Right forelimb (tissue), 1 donor: ENCODE measurements at places on chromosomes 1 and 21.

- no peak for DNase-seq
Observed at GRCh38 chr1:182656842-182657397, 27.5 kb downstream of the RGS8 start.

DNA sequence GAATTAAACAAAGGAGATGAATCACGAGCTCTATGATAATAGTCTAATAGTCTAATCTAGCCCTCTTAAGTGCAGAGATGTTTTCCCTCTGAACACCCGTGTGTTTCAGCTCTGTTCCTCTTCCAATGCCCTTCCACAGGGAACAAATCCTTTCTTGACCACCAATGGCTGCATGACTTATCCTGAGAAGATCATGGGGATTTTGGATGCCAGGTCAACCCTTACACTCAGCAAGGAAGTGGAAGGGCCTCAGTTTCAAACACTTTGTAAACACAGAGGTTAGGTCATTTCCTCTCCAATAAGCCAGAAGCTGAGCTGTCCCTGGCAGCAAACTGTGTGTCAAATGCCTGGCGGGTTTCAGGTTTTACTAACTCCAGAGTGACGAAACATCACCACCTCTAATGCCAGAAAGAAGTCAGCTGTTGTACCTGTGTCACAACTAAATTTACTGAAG lies 200.0 kb downstream of the GABPA start:
- DNase-seq = no peak

DNA sequence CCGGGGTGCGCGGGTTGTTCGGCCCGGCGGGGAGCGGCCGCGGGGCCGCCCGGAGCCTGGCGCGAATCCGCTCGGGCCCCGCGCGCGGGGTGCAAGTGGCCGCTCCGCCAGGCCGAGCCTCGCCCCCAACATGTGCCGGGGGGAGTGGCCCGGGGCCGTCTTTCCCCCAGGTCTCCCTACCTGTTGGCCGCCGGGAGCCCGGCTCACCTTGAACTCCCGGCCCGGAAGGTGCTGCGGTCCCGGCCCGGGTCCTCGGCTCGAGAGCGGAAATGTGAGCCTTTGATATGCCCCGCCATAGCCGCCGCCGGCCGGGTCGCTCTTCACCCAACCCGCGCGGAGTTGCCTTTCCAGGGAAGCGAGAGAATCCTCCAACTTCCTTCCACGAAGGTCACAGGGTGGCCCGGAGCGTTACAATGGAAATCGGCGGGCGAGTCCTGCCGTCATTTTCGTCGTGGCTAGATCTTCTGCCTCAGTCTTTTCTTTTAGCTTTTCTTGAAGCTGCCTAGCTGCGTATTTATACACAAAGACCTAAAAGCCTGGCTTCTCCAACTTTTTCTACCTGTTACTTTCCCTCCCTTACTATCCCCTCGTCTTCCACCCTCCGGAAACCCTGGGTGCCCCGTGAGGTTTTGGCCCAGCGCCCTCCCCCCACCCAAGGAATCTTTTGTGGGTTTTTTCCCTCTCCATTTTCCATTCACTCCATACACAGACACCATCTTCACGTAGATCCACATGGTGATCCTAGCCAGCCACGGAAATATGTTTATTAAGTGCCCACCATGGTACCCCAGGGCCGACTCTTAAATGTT lies 867 bp downstream of the PTGFRN start:
- peak; percentile 66 for DNase-seq

GRCh38 chr1:232899839-232900238 lies 50.6 kb upstream of the NTPCR start:
- no peak for DNase-seq

GRCh38 chr1:167088746-167089417 lies 1.3 kb downstream of the GPA33 start:
- no peak for DNase-seq

- DNase-seq = no peak
Observed at GRCh38 chr21:40047211-40047610, 180.0 kb downstream of the PCP4 start.

- DNase-seq = no peak
Observed at GRCh38 chr1:14539953-14540563, 58.4 kb upstream of the KAZN start.

DNA sequence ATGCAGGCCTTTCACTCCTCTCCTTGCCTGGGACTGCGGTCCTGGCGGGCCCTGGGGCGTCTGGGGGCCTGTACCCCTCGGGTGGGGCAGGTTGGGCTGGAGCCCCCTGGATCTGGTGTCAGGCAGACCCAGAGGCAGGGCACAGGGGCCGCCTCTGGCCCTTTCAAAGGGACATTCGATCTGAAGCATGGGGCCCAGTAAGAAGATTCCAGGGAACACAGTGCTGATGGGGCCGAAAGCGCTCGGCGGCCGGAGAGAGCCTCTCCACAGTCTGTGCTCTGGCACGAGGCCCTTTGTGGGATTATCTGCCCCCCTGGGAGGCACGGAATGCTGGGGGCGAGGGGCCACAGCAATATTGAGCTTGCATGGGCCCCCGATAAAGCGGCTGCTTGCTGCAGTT lies 15.2 kb downstream of the PRDM16 start:
- no peak for DNase-seq

DNA sequence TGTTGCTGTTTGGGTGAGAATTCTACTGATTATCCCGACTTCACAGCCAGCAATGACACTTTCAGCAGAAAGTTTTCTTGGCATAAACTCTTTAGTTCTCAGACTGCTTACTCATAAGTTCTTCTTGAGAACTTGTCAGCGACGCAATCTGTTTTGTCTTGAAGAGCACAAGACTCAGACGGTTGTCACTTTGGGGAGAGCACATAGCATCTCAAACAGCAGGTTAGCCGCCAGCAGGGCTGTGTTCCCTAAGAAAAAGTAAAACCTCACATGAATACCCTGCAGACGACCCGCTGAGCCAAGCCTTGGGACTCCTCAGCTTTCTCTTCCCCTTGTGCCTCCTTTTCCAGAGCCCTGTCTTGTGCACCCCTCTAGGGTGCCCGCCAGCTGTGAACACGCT lies 11.4 kb downstream of the AGMAT start:
- DNase-seq = no peak

- no peak for DNase-seq
Observed at GRCh38 chr1:68206848-68207689, 25.3 kb downstream of the WLS start.

- no peak for DNase-seq
Observed at GRCh38 chr1:188652678-188653077, 1823.9 kb downstream of the PLA2G4A start.

DNA sequence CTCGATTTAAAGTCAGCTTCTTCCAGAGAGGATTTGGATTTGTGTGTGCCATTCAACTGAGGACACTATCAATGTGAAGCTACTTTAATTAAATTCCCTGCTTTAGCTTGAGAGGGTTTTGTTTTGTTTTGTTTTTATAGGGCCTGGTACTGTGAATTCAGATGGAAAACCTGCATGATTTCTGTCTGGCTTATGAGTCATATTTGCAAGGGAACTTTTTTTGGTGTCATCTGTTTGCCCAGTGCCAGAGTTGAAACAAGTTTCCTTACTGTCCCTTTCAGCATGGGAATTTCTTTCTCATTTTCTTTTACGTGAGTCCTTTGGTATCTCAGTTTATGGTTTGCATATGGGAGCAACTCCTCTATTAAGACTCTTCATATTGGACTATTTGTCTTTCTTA lies 194.6 kb downstream of the GREM2 start:
- no peak for DNase-seq

DNA sequence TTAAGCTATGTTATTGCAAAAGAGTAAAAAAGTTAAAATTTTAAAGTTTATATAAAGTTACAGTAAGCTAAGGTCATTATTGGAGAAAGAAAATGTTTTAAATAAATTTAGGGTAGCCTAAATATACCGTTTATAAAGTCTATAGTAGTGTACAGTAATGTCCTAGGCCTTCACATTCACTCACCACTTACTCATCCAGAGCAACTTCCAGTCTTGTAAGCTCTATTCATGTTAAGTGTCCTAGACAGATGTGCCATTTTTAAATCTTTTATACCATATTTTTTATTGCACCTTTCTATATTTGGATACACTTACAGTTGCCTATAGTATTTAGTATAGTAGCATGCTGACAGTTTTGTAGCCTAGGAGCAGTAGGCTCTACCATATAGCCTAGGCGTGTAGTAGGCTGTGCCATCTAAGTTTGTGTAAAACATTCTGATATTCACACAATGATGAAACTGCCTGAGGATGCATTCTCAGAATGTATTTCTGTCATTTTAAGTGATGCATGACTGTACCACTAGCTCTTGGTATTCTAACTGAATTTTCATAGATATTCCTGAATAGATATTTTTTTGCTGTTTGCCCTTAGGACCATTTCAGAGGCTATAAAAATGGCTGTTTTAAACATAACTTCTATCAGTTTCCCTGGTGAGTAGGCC lies 26.8 kb downstream of the PPP2R5A start:
- no peak for DNase-seq

DNA sequence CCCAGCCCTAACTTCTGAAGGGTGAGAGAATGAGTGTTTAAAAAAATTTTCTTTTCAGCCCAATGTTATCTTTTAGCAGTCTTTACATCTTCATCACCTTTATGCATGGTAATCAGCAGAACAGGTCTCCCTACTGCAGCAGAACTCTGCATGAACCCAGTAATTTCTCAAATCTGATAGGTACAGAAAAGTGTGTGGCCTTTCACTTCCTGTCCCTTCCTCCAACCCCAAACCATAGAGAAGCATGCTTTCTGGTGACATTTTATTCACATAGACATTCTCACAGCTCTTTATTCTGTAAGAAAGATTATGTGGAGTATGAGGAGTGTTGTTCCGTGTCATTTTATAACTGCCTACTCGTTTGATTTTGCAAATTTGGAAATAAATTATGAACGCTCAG lies 68.6 kb downstream of the RPAP2 start:
- DNase-seq = no peak

DNA sequence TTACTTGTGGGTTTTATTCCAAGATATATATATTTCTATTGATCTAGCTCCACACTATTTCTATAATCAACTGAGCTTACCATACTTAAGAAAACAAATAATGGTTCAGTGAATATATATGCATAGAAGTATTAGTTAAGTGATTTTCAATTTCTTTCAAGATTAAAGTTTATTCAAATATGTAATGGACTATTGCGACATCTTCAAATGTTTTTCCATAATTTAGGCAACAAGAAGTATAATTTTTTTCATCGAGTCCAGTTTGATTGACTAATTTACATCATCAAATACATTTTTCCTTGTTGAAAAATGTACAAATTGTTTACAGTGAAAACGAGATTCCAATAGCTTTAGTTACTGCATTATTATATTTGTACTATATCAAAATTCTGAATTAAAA lies 528.6 kb downstream of the PTPRC start:
- no peak for DNase-seq

DNA sequence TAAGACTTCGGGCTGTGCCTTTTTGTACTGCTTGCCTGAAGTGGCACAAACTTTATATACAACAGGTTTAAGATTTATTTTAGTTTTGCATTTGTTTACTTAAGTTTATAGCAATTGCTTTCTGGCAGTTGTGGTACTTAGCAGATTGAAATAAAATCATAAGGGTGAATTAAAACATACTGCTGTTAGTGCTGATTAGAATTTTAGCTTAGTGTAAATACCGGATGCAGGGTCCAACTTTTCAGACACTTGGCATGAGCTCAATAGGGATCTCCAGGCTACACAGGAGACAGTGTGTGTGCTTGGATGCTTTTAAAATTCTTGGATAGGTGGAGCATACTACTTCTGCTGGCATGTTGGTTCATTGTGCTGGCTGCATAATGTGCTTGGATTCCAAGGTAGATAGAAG lies 159.6 kb downstream of the NFIA start:
- DNase-seq = no peak

DNA sequence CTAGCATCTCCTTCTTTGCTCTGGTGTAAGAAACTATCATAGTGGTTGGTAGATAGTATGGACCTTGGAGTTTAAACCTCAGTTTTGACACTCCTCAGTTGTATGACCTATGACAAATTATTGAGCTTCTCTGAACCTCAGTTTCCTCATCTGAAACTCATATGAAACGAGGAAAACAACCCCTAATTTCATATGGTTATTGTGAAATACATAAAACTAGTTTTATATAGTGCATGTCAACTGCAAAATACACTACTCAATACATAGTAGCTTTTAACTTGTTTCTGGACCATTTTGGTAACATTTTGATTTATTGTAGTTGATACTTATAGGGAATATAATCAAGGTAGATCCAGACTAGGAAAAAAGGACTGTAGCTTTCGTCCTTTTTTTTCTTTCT lies 32.9 kb downstream of the CLIC4 start:
- no peak for DNase-seq

GRCh38 chr1:95388031-95388430 lies 154.0 kb downstream of the RWDD3 start:
- no peak for DNase-seq

DNA sequence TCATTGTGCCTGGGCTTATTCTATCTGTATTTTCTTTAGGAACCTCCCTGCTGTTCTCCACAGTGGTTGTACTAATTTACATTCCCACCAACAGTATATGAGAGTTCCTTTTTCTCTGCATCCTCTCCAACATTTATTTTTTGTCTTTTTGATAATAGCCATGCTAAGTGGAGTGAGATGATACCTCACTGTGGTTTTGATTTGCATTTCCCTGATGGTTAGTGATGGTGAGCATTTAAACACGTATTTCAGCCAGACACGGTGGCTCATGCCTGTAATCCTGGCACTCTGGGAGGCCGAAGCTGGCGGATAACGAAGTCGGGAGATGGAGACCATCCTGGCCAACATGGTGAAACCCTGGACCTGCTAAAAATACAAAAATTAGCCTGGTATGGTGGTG lies 57.9 kb downstream of the SLAMF6 start:
- DNase-seq = no peak

GRCh38 chr1:175887981-175888428 lies 144.6 kb upstream of the TNR start:
- peak; percentile 68 for DNase-seq

GRCh38 chr21:43632373-43632905 lies 26.8 kb downstream of the HSF2BP start:
- DNase-seq = no peak

DNA sequence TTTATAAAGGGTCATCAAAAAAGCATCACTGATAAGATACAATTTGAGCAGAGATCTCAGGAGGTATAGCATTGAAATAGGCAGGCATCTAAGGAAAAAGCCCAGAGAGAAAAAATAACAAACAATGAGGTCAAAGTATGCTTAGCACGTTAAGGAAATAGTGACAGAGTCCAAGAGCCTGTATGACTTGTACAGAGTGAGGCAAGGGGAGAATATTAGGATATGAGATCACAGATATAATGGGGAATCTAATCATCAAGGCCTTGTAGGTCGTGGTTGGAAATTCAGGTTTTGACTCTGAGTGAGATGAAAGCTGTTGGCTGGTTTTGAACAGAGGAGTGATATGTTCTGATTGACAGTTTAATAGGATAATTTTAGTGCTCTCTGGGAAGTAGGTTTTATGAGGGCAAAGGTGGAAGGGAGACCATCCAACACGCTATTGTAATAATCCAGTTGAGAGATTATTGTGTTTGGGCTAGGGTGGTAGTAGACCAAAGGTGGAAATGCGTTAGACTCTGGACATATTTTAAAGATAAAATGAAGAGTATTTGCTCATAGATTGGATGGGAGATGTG lies 644.6 kb upstream of the TMPRSS15 start:
- no peak for DNase-seq

- DNase-seq = no peak
Observed at GRCh38 chr1:16926491-16927073, 4.9 kb downstream of the CROCC start.
